ENCODE measurements at places on chromosomes 3 and 15. TPM values are rescaled to one million over a fixed set of nuclear protein-coding genes. Genes with fewer than 3 reads are reported as not detected.

The OXNAD1 gene
- polyA plus RNA-seq: 22.3 TPM

The CCR8 gene
- polyA plus RNA-seq: not detected

The SCG5 gene
- polyA plus RNA-seq: 21.0 TPM

The MEX3B gene
- 16.9 TPM for polyA plus RNA-seq

The GOLGA8O gene
- 0.23 TPM for polyA plus RNA-seq

GRCh38 chr3:8070011-8070410 lies 431.6 kb upstream of the LMCD1 start:
- DNase-seq: peak; percentile 57

DNA sequence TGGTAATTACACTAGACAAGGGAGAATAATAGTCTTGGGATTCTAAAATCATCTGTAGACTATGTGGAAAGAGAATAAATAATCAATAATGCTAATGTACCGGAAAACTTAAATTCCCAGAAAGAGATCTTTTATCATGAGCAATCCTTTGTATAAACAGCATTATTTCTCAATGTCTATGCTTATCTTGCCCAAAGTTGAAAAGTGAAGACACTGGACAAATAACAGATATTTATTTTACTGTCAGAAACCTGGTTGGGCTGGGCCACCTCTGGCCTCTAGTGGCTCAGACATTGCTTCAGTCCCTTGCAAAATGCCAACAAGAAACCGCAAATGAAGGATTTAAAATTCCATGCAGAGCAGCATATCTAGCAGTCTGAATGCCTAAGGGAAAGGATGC lies 409.9 kb downstream of the FHIT start:
- no peak for DNase-seq
